ENCODE measurements at places on chromosomes 12 and 14.

DNA sequence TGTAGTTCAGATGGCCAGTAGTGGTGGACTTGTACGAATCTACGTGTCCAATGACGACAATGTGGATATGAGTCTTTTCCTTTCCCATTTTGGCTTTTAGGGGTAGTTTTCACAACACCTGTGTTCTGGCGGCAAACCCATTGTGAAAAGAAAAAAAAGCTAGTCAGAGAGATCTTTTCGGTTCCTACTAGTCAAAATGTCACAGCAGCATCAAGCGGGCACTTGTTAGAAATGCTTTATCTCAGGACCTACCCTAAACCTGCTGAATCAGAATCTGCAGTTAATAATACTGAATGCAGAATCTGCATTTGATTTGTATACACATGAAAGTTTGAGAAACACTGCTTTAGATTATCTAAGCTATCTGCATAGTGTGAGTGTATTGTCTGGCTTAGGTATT lies 18.3 kb downstream of the AEBP2 start:
- DNase-seq = no peak

DNA sequence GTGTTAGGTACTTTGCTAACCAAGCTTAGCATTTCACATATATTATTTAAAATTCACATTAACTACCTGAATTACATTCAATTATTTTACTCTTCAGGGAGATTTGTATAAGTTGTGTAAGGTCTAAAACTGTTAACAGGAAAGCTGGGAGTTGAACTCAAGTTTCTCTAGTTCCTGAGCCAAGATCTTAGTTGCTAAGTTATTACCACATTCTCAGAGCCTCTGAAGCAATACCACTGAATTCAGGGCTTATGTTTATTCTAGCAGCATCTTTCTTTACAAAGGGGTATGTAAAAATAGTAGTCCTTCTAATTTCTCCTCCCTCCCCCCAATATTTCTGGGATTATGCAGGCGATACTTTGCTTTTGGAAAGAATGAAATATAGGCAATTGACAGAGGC lies 786.8 kb downstream of the DIO2 start:
- no peak for DNase-seq

DNA sequence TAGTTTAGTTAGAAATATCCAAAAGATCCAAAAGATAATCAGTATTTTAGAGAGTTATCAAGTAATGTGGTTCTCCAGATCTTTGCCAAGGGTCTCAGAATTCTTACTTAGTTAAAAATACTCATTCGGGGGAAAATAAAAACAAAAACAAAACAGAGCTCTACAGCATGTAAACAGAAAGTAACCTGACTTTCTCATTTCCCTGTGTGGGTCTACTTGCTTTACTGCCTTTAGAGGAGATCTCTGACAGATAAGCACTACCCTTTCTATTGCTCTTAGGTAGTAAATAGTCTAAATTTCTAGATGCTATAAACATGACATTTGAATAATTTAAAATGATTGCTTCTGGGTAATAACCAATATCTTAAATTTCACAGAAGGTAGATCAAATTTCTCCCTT lies 371.8 kb downstream of the RPL10L start:
- no peak for DNase-seq

DNA sequence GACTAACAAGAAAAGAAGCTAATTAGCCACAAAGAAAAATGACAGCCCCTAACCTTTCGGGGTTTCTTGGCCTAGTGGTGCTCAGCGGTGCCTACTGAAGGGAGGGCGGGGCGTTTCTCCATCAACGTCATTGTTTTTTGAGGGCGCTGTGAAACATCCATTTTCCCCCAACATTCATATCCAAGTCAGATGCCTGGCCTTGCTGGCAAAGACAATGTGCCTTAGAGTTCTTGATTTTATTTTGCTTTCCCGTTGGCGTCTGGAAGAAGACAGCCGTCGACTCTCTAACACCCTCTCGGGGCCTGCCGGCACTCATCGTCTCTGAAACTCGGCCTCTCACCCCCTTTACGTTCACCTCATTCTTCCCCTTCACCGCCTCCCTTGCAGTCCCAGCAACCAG lies 154.5 kb downstream of the PHETA1 start:
- no peak for DNase-seq

DNA sequence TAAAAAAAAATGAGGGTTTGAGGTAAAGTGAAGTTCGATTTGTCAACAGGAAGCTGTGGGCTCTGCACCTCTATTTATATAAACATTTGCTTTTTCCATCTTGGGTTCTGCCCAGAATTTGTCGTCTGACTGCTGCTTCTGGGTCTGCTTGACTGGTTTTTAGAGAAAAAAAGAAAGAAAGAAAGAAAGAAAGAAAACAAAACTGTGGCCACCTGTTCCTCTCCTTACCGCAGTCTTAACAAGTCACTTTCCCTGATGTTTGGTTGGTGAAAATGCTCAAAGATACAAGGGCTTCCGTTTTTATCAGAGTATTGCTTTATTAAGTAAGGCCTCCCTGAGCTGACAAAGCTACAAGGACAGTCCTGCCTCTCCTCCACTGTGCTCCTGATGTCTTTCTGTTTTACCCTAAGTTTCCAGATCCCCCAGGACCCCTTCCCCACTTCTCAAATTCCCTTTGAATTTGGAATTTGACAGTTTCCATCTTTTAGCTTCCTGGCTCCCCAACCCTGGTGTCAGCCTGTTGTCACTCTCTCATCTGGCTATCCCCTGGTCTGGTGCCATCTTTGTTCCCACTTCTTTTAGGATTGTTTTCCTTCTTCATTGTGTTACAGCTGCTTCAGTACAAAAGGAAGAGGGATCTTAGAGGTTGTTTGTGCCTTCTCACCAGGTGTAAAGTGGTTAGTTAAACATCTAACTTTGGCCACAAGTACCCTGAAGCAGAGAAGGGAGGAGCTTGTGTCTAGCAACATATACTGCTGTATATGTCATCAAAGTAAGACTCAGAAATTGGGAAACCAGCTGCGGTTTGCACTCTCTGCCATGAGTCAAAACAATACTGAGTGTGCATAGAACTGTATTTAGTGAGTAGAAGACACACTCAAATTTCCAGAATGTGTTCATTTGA lies 18.0 kb downstream of the MFAP5 start:
- no peak for DNase-seq

DNA sequence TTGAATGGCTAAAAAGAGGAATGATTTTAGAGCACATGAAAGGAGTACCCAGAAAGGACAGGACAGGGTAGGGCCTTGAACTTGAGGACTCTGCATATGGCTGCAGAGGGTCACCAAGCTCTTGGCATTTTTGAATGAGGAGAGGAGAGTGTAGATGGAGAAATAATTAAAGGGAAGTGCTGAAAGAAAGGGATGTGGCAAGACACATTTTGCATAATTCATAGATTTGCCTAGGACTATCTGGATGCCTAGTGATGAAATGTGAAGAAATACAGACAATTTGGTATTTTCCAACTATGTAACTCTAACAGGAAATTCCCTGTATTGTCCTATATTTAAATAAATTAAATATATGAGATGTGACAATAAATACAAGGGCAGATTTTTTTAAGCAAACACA lies 27.5 kb upstream of the MDM1 start:
- no peak for DNase-seq

DNA sequence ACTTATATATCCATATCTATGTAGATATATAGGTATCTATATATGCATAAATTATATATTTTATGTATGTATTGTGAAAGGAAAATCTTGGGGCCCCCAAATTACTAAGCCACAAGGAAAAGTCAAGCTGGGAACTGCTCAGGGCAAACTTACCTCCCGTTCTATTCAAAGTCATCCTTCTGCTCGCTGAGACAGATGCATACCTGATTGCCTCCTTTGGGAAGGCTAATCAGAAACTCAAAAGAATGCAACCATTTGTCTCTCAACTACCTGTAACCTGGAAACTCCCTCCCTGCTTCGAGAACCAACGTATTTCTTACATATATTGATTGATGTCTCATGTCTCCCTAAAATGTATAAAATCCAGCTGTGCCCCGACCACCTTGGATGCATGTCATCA lies 58.8 kb upstream of the C14orf132 start:
- DNase-seq = no peak

- DNase-seq = no peak
These were observed 80.9 kb upstream of the OTX2 start for GRCh38 chr14:56891226-56891625.

DNA sequence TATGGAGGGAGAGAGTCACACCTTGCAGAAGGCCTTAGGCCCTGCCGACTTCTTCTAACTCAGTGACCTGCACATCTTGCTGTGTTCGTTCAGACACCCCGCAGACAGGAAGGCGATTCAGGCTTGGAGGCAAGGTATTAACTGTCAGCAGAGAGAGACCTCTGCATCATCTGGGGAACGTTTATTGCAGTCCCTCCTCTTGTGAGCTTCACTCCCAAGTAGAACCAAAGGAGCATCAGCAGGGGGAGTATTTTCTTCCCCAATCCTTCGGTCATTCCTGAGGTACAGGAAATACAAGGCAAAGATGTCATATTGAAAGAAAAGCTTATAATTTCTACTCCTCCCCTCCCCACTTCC lies 217.9 kb downstream of the CRADD start:
- no peak for DNase-seq

DNA sequence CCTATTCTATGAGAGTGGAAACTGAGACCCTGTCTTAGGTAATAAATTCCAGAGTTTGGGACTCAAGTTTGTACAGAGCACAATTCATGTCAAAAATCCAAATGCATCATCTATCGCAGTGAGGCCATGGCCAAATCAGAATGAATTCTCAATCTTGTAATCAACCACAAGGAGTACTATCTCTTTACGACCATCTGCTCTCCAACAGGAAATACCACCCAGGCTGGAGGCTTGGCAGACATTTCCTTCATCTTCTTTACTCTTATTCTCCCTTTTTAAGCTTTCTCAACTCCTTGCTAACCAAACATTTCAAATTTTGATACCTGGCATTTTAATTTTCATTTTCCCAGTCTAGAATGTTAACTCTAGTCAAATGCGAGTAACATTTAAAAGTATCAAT lies 32.7 kb upstream of the RNU6-7 start:
- DNase-seq = no peak

DNA sequence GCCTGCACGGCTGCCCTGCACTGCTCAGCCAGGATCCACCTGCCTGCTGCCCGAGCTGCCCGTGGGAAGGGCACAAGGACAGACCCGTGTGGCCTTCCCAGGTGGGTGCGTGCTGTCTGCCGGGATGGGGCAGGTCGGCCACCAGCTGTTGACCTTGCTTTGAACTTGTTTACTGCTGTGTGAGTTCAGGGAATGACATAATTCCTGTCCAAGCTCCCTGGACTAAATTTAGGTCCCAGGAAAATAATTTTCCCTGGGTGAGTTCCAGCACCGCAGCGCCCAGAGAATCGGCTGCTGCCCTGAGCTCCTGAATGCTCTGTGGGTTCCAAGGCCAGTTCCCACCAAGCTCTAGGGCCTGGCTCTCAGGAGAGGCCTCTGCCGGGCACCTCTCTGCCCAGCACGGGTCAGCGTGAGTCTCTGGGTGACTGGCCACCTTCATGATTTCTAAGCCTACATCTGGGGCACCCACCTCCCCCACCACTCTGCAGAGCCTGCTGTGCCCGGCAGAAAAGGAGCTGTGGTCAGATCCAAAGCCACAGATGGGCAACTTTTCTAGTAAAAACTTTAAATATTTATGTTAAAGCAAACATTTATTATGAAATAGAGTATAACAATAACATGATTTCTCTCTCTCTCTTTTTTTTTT lies 27.2 kb upstream of the MLXIP start:
- DNase-seq = no peak

DNA sequence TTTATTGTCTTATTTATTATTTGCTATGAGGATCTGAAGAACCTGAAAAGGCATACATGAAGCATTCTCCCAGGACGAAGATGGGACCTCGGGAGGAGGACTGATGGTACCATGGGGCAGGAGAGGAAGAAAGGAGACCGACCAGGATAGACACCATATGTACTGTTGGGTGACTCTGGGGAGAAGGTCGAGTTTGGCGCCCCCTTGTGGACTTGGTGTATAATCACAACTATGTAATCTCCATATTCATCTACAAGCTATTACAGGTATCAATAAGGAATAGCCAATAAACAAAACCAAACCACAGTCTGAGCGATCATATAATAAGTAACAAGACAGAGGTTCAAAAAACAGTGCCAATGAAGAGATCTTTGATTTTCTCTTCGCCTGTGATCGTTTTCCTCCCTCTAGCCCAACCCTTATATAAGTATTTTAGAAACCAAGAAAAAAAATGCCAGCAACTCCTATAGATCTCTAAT lies 139.1 kb downstream of the SPTSSA start:
- DNase-seq = no peak

DNA sequence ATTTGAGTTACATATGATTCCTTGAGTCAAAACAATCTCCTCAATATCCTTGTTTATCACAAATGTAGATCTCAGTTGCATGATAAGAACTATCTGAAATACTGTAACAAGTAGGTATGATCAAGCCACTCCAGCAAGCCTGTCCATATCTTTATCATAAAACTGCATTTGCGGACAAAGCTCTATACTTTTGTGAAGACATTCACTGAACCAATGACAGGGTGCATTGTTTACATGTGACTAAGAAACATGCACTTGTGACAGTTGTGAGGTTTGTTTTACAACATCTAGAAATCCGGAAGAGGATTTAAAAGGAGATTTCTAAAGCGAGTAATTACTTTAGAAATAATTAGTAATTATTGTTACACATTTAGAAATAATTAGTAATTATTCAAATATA lies 111.7 kb downstream of the PPP2R5E start:
- no peak for DNase-seq

DNA sequence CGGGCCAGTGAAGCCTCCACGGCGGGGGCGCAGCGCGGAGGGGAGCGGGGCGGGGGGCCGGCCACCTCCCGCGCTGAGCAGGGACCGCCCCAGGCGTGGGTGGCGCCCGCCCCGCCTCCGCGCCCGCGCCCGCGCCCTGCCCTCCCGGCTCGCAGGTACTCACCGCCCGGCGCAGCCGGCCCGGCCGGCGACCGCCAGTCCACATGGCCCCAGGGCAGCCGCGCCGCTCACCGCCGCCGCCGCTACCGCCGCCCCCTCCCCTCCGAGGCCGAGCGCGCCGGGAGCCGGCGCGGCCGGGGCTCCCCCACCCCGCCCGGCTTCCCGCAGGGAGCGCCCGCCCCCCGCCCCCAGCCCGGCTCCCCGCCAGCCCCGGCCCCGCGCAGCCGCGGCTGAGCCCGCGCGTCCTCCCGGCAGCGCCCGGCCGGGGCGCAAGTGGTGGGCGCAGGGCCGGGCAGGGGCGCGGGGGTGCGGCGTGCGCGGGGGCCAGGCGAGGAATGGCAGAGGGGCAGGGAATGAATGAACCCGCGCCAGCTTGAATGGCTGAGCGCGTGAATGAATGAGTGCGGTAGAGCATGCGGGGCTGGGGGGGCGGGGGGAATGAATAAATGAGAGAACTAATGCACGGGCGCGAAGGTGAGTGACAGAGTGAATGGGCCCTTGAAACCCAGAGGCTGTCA lies at the start of gene BEGAIN:
Gene BEGAIN, minus strand, starts transcription at position 332 of the 677 bp plus-strand sequence. Its CDS starts 127 bp downstream, at position 205.
- DNase-seq = no peak

- no peak for DNase-seq
These were observed 178.3 kb upstream of the PLEKHA5 start for GRCh38 chr12:18951218-18951617.

DNA sequence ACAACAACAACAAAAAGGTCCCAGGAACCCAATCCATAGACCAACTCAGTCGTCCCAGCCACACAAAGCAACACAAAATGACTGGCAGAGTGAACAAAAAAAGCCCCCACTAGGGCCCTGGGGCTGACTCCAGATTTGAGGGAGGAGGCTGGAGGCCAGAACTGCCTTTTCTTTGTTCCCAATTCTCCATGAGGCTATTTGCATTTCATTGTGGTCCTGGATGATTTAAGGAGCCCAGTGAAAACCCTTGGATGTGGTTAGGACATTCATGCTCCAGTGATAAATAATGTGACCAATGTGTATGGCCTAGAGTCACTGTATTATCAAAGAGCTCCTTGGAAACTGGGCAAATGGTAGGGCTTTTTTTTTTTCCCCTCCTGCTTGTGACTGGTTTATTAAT lies 192.9 kb downstream of the NUAK1 start:
- no peak for DNase-seq

GRCh38 chr12:106301611-106302321 lies 767 bp upstream of the TCP11L2 start:
- DNase-seq = no peak
